ENCODE measurements at places on chromosomes 2 and 18.

- no peak for DNase-seq
Observed at GRCh38 chr2:50962731-50963130, 69.2 kb downstream of the NRXN1 start.

- DNase-seq, result no peak
Observed at GRCh38 chr2:162174746-162175145, 22.7 kb upstream of the GCG start.

GRCh38 chr18:10121786-10122515, 208.1 kb downstream of the VAPA start:
- peak; percentile 10 for DNase-seq

- DNase-seq, result peak; percentile 14
Observed at GRCh38 chr2:88545118-88545517, 82.1 kb downstream of the EIF2AK3 start.

DNA sequence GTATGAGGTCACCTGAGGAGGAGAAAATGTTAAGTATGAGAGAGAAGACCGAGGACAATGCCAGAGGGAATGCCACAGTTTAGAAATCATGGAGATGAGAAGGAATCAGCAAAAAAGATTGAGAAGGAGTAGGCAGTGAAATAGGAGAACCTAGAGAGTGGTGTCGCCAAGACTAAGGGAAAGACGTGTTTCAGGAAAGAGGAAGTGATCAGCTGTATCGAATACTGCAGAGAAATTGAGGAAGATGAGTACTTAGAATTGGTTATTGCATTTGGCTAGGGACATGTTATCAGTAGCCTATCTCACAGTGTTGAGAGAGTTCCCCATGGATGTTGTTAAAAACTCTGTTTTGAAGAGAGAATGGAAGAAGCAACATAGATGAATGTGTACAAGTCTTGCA, 112.3 kb downstream of the GALNT1 start:
- DNase-seq, result no peak

- DNase-seq, result no peak
Observed at GRCh38 chr2:184067502-184067901, 530.8 kb upstream of the ZNF804A start.

DNA sequence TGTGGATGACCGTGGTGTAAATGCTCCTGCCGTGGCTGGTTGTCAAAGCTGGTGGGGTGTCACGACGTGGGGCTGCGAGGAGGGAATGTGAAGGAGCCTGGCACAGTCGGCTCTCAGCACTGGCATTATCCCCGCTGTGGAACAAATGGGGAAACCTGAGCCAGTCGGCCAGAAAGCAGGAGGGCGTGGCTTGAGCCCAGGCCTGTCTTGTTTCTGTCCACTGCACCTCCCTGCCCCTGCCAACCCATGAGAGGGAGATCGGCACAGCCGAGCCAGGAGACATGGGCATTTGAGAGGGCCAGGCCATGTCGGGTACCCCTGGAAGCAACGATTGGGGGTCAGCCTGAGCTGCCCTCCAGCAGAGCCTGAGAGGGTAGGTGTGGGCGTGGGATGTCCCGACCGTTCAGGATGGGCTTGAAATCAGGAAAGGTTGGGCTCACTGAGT, 44.5 kb downstream of the PDIA6 start:
- no peak for DNase-seq

DNA sequence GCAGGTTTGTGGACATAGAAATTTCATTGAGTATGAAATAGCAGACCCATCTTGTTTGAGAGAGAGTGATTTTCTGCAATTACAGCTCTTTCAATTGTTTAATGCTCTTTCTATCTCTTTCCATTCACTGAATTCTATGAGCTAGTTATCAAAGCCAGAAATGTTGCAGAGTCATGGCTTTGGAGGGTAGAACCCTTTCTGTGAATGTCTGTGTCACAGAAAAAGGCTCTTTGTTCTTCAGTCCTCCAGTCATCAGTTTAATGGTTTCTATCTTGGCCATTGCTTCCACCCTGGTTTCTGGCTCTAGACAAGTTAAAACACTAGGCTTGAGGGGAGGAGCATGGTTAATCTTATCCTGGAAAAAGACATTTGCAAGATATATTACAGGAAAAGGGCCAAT, 655.0 kb downstream of the STK39 start:
- DNase-seq, result no peak

DNA sequence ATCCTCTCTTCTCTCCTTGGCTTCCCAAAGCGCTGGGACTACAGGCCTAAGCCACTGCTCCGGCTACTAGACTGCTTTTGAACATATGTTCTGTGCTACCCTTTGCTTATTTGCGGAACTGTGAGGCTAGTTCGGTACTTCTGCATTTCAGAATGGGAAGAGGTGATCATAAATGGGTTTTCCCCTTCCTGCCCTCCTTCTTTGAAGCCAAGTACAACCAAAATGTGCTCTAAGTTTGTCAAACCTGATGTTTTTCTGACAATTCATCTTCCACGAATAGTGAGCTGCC, 1.7 kb upstream of the ESCO1 start:
- no peak for DNase-seq
